ENCODE measurements at places on chromosomes 1 and 21.

GRCh38 chr1:225458222-225458631 lies 30.4 kb upstream of the LBR start:
- no peak for DNase-seq

GRCh38 chr1:28887419-28887834 lies 26.9 kb upstream of the EPB41 start:
- no peak for DNase-seq

GRCh38 chr1:7826363-7826762 lies 26.5 kb downstream of the UTS2 start:
- DNase-seq = no peak

- DNase-seq = no peak
These were observed 84.2 kb downstream of the ABCA4 start for GRCh38 chr1:94036730-94037129.

Data from NCI-H748 treated with DMSO at 0.1 percent for 48 hours (cell line).